Uterus (tissue), 4 donors: ENCODE measurements at places on chromosomes 1 and 21. TPM values are rescaled to one million over a fixed set of nuclear protein-coding genes. Genes with fewer than 3 reads are reported as not detected.

DNA sequence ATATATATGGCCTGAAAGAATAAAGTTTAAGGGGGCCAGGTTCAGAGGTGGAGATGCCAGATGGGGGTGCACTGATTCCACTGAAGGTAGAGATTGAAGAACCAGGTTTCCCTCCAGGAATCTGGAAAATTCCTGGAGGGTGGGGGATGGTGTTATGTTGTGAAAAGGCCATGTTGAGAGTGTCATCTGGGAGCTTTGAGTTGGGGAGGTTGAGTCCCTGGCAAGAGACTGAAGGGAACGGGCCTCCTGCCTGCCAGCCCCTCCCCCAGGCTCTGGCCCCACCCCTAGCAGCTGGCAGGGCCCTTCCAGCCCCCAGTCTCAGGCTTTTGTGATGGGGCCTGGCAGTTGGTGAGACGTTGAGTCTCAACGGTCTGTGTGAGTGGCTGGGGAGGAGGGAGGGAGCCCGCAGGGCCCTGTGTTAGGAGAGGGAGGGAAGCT, 4.1 kb downstream of the PTPRU start:
- no peak overlapping the region for H3K4me3 ChIP-seq
- H3K36me3 ChIP-seq, result no peaks in the 10 kb centered on the region
- H3K27me3 ChIP-seq, result no peaks in the 10 kb centered on the region

DNA sequence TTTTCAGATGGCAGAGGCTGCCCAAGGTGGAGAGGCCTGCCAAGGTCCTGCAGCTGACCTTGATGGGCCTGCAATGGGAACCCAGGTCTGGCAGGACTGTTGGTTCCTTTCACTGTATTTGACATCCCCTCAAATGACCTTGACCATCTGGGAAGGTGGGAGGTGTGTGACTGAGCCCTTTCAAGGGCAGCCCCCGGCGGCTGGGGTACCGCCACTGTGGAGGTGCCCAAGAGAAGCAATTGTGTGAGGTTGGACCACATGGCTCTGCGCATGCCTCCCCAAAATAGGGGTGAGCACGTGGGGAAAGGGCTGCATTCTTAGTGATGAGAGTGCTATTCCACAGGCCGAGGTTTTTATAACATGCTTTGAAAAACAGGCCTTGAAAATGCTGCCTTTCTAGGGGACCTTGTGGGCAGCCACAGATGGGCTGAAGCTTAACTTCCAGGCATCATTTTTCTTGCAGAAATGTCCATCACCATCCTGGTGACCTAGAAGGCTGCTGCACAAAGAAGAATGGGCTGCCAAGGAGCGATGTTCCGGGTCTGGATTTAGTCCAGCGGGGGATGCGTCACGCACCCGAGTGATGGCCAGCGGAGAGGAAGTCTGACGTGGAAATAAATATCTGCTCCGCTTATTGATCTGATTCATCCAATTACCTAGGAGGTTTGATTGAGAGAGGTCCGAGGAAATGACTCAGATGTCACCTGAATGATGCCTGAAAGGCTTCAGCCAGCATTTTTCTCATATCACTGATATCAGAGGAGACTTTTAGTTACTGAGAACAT, 16.5 kb upstream of the UTS2 start:
- H3K4me3 ChIP-seq, result no peak overlapping the region
- H3K36me3 ChIP-seq, result no peaks in the 10 kb centered on the region
- H3K27me3 ChIP-seq, result no peaks in the 10 kb centered on the region
- H3K4me1 ChIP-seq, result no peaks in the 10 kb centered on the region
- H3K27ac ChIP-seq, result no peak overlapping the region
- DNase-seq, result no peak

GRCh38 chr1:7278827-7279765, 492.0 kb upstream of the VAMP3 start:
- H3K4me1 ChIP-seq, result no peaks in the 10 kb centered on the region
- no peak for DNase-seq
- no peaks in the 10 kb centered on the region for H3K36me3 ChIP-seq

DNA sequence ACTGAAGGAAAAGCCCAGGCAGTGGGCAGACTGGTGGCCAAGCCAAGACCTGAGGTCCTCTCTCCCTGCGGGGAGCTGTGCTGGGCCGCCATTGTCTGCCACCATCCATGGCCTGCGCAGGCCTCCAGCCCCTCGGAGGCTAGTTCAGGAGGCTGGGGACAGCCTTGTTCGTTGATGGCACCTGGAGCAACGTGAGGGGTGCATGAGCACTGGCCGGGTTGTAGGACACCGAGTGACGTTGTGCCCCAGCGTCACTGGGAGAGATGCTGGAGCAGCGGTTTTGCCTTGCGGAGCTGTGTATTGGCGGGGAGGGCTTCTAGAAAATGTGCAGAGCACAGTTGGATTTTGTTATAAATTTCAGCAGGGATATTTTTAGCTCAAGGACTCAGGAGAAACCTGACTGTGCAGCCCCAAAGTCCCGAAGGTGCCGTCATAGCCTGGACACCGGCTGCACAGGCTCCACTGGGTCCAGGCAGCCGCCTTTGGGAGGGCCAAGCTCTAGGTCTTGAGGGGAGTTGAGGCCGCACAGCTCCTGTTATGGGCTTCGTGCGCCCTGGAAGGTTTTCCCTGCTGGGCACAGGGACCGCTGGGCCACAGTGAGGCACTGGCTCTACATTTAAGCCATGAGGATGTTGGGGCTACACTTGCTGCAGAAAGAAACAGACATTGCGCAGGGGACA, 48.2 kb upstream of the ADARB1 start:
- no peaks in the 10 kb centered on the region for H3K27me3 ChIP-seq
- no peak overlapping the region for H3K4me3 ChIP-seq
- no peaks in the 10 kb centered on the region for H3K36me3 ChIP-seq

GRCh38 chr1:222936042-222936441, 121.2 kb downstream of the DISP1 start:
- no peaks in the 10 kb centered on the region for H3K27me3 ChIP-seq
- no peak for DNase-seq
- peaks cover 4% of the 10 kb centered on the region for H3K4me1 ChIP-seq
- no peaks in the 10 kb centered on the region for H3K36me3 ChIP-seq
- no peak overlapping the region for H3K4me3 ChIP-seq

DNA sequence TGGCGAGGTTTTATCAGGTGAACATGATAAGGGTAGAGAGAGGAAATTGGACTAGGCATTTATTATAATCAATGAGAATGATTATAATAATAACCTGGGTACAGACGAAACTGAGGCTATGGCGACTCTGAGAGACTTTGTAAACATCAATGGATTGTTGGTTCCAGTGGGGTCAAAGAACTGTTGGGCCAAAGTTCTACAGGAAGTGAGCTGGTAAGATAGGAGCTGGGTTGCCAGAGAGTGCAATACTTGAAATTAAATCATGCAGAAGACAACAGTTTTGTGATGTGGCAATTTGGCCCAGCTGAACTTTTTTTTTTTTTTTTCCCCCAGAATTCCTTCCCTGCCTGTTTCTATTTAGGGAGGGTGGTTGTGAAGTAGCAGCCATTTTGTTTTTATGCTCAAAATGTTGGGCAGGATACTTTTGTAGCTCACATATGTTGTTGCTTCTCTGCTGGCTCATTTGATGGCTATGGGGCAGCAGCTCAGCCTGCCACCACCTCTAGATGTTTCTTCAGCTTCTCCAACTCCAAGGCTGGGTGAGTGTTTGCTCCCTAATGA, 286.5 kb upstream of the B3GALT2 start:
- DNase-seq, result no peak
- no peak overlapping the region for H3K27ac ChIP-seq
- no peaks in the 10 kb centered on the region for H3K4me1 ChIP-seq
- no peaks in the 10 kb centered on the region for H3K27me3 ChIP-seq
- H3K36me3 ChIP-seq, result no peaks in the 10 kb centered on the region

DNA sequence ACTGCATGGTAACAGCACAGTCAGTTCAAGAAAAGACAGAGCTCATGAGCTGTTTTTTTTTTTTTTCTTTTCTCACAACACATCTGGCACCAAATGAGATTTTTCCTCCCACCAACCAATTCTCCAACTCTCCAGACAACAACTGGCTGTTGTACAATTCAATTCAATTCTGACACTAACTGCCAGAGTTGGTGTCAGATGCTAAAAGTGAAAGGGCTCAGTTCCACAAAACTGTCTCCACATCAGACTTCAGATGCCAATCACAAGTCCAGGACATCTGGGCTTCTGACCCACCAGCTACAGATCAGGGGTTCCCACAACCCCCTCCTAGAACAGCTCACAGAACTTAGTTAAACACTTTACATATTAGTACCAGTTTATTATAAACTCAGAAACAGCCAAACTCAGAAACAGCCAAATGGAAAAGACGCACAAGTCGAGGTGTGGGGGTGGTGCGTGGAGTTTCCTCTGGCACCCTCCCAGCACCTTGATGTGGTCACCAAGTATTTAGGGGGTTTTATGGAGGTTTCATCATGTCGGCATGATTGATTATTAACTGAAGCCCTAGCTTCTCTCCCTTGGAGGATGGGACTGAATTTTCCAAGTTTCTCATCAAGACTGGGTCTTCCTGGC, 39.2 kb upstream of the LRRC8D start:
- DNase-seq, result no peak
- no peak overlapping the region for H3K27ac ChIP-seq
- no peaks in the 10 kb centered on the region for H3K4me1 ChIP-seq
- no peaks in the 10 kb centered on the region for H3K36me3 ChIP-seq

GRCh38 chr1:39301606-39302005, 97.1 kb downstream of the MACF1 start:
- H3K4me1 ChIP-seq, result no peaks in the 10 kb centered on the region
- H3K27ac ChIP-seq, result no peak overlapping the region
- no peak for DNase-seq
- no peaks in the 10 kb centered on the region for H3K27me3 ChIP-seq

DNA sequence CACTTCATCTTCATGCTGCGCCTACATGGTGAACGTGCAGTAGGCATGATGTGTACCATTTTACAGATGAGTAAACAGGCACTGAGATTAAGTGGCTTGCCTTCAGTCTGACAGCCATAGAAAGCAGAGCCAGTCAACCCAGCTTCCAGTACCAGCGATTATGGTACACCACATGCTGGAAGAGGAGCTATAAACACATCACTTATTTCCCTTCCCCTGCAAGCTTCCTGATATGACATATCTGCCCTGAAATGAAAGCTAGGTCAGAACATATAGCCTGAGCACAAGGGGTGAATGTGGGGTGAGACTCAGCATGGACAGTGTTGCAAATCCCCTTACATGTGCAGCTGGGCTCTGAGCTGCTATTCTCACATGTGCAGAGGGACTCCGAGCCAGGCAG, 33.8 kb upstream of the IL20 start:
- H3K27me3 ChIP-seq, result no peaks in the 10 kb centered on the region
- no peak overlapping the region for H3K4me3 ChIP-seq
- H3K4me1 ChIP-seq, result no peaks in the 10 kb centered on the region
- H3K27ac ChIP-seq, result no peak overlapping the region

DNA sequence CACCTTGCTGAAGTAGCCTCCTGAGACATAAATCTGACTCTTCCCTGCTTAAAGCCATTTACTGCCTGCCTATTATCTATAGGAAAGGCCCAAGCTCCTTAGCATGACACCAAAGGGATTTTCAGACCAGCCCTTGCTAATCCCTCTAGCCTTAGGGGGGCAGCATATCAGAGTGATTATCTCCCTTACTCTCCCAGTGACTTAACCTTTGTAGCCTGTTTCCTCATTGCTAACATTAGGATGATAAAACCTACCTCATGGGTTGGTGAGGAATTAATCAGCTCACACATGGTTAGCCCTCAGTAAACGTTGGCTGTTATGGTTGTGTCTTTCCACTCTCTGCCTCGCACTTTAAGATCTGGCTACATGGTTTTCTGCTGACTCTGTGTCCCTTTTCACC, 70.1 kb downstream of the ROR1 start:
- no peak overlapping the region for H3K27ac ChIP-seq
- no peak for DNase-seq
- H3K4me3 ChIP-seq, result no peak overlapping the region
- H3K36me3 ChIP-seq, result no peaks in the 10 kb centered on the region
- H3K27me3 ChIP-seq, result no peaks in the 10 kb centered on the region

DNA sequence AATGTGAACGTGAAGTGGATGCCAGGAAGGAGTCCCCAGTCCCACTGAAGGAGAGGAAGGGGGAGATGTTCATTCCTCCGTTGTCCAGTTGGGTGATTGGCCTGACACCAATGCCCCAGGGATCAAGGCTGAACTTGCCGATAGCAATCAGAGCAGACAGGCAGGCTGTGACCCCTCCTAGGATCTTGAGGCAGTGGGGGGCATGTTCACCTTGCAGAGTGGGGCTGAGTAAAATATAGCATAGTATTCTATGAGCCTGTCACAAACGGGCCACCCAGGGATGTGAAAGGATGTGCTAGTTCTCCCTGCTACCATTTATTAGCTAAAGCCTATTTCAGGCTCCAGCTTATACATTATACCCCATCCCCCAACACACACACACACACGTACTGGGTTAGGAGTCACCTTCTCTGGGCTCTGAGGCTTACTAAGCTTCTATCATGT, 80.7 kb upstream of the CD34 start:
- DNase-seq, result no peak
- no peak overlapping the region for H3K4me3 ChIP-seq
- H3K36me3 ChIP-seq, result no peaks in the 10 kb centered on the region
- H3K4me1 ChIP-seq, result no peaks in the 10 kb centered on the region

DNA sequence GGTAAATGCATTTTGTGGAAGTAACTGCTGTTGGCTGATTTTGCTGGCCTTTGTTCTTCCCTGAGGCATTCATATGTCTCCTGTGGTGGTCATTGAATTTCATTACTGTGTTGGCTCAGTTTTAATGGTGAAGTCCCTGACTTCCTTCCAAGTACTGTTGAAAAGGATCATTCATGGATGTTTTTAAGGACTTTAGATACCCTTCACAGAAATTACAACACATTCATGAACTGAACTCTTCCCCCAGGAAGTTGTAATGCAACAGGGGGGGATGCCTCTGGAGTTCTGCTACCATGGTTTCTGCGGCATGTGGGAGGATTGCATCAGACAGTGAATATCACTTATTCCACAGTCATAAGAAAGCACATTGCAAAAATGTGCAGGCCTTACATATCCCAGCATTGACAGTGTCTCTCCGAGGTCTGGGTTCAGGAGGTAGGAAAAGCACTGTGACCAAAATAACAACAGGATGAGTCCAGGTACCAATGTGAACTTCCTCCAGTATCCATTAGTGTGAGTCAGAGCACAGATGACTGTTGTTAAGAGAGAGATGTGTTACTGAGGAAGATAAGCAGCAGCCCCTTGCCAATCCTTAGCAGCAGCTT, 2.1 kb upstream of the RAB3GAP2 start:
- DNase-seq, result no peak
- H3K36me3 ChIP-seq, result no peaks in the 10 kb centered on the region
- H3K4me1 ChIP-seq, result peaks cover 7% of the 10 kb centered on the region
- H3K27me3 ChIP-seq, result no peaks in the 10 kb centered on the region
- H3K4me3 ChIP-seq, result no peak overlapping the region

- no peaks in the 10 kb centered on the region for H3K27me3 ChIP-seq
- H3K36me3 ChIP-seq, result no peaks in the 10 kb centered on the region
- H3K4me1 ChIP-seq, result peaks cover 7% of the 10 kb centered on the region
- H3K4me3 ChIP-seq, result no peak overlapping the region
- no peak overlapping the region for H3K27ac ChIP-seq
These were observed 40.4 kb downstream of the MPZL1 start for GRCh38 chr1:167762061-167762746.

- peaks cover 7% of the 10 kb centered on the region for H3K4me1 ChIP-seq
- no peak overlapping the region for H3K4me3 ChIP-seq
- no peak overlapping the region for H3K27ac ChIP-seq
- H3K36me3 ChIP-seq, result no peaks in the 10 kb centered on the region
These were observed 116.9 kb upstream of the CD34 start for GRCh38 chr1:208027861-208028260.

GRCh38 chr1:107704911-107705310, 260.1 kb downstream of the VAV3 start:
- H3K27ac ChIP-seq, result no peak overlapping the region
- H3K27me3 ChIP-seq, result no peaks in the 10 kb centered on the region
- no peaks in the 10 kb centered on the region for H3K36me3 ChIP-seq
- H3K4me1 ChIP-seq, result no peaks in the 10 kb centered on the region

Gene MIXL1
- not detected for total RNA-seq

Gene AMY1C
- total RNA-seq, result 4.0 TPM

Gene ADAMTS4
- total RNA-seq, result 10.0 TPM
